LNCaP clone FGC (cell line): ENCODE measurements at places on chromosomes 1 and 21.

GRCh38 chr1:90768826-90769225, 51.7 kb upstream of the BARHL2 start:
- no peak for DNase-seq

DNA sequence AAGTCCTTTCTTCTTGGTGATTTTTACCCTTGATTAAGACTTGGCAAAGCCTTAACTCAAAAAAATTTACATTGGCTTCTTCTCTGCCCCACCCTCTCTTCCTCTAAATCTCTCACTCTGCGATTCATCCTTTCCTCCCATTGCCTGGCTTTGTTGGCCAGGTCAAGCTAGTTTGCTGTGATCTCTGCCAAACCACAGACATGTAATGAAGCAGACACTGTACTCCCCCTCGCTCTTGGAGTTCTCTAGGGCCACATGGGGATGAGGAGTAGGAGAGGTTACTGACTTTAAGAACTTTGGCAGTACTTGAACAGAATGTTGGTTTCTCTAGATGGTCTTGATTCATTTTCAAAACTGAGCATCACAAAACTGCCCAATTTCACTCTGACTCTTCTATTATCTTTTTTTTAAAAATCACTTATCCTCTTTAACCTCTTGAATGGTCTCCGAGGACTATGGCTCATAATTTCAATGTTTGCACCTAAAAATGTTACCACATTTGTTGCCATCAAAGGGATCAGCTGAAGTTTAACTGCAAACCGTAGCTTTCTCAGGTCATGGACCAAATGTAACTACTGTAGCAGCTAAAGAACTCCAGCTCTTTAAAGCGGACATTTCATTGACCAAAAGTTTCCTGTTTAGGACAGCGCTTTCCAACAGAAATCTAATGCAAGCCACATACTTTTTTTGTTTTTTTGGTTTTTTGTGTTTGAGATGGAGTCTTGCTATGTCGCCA, 62.7 kb upstream of the IPO9 start:
- no peak for DNase-seq

GRCh38 chr1:227891223-227891954, 56.3 kb downstream of the WNT9A start:
- peak; percentile 26 for DNase-seq

- DNase-seq: no peak
These were observed 112.6 kb downstream of the MACF1 start for GRCh38 chr1:39317111-39317510.

GRCh38 chr1:40783001-40783905, at the start of gene KCNQ4:
TSS of gene KCNQ4 (plus strand) at chr1:40783787. CDS start at chr1:40784094, 307 bp downstream.
- DNase-seq: no peak

GRCh38 chr1:194194724-194195123, 1008.3 kb upstream of the B3GALT2 start:
- no peak for DNase-seq

DNA sequence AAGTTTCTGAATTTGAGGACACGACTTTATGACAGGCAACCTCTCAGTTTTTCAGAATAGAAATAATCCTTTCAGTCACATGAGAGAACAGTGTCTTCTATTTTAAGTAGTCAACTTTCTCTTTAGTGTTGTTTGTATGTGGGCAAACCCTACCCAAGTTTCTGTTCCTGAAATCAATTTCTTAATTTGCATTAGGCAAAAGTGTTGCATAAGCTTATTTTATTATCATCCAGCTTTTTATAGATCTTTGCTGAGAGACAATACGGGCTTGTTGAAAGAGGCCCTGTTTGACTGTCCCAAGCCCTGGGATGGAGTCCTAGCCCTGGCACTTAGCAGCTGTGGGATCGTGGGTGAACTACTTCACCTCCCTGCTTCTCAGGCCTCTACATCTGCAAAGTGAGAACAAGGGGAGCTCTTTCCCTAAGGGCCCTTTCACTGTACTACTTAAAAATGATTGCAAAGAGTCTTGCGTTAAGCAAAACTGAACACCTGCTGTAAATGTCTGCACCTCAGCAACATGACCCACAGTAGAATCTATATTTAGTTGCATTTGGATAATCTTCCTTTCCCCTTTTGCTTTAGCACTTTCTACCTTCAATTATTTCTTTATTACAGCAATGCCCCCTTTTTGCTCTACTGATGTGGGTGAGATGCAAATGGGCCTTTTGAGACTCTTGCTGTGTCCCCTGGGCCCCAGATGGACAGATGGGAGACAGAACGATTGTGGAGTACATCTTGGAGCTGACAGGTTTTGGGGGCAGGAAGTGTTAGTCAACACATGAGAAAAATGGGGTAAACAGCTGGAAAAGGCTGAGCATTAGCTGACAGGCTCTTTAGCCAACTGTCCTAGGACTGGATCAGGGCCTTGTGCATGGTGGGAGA, 41.0 kb upstream of the SCAF4 start:
- DNase-seq: no peak

DNA sequence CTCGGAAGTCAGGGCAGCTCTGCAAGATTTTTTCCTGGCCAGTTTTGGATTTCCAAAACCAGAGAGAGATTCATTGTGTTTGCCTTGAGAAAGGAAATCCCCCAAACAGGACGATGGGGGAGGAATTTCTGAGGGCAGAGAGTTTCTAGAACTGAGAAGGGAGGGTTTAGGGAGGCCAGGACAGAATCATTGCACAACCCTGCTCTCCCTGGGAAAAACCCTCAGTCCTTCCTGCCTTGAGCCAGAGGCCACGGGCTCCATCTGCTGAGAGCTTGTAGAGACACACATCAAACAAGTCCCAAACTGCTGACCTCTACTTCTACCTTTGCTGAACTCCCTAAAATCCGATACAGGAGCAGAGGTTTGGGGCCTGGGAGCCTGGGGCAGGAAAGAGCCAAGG, 99.7 kb downstream of the NMNAT2 start:
- peak; percentile 28 for DNase-seq

DNA sequence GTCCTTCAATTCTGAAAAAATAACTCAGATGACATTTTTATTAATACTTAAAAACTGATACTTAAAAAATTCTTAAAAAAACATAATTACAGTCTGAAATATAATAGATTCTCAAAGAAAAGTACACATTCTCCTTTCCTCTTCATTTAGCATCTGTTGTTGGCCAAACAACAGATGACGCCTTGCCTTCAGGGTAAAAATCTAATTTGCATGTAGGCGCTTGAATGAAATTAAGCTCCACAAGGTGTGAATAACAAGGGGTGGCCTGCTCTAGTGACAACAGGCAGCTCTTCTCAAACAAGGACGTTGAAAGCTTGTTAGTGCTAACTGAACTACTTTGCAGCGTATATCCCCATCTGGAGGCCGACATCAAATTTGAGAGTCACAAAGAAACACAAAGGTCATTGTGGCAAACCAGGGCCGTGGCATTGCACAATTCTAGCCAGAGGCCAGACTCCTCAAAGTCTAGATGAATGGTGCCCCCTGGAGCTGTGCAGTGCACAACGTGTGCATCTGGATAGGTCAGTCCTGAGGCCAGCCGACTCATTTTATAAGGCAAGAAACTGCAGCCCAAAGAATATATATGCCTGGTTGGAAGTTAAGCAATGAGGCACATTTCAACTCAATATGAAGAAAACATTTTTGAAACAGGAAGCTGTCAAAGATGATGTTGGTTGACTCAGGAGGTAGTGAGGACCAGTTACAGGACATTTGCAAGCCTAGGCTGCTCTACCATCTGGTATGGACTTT, 459.2 kb upstream of the RUNX1 start:
- no peak for DNase-seq

- no peak for DNase-seq
These were observed 39.5 kb downstream of the RNF115 start for GRCh38 chr1:145784409-145784808.
